Stimulated activated CD8-positive, alpha-beta memory T cell treated with anti-CD3 and anti-CD28 coated beads, Interleukin-7, amount 100 ng/mL, for 1 hour (primary cell): ENCODE measurements at places on chromosomes 2 and 18.

- DNase-seq, result no peak
These were observed 109.2 kb downstream of the THADA start for GRCh38 chr2:43486603-43487002.

- DNase-seq, result no peak
These were observed 123.9 kb downstream of the MGAT5 start for GRCh38 chr2:134377730-134378129.

GRCh38 chr2:150876251-150876950 is 385.3 kb downstream of the RBM43 start:
- no peak for DNase-seq

DNA sequence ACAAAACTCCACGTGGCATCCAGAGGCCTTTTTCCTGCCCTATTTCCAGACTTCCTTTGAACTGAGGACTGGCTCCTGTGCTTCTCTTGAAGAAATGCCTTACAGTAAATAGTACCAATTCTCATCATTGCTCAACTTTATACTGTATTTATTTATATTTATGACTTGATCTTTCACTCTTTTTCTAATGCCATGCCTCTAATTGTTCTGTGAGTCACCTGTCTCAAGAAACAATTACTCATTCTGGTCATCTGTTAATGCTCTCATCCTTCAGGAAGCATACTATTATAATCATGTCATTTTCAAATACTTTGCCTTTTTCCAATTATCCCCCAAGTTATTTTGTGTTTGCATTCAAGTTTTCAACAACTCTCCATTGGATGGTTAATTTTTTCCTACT is 85.9 kb downstream of the DCDC2C start:
- no peak for DNase-seq
